Bladder microvascular endothelial cell (primary cell): ENCODE measurements at places on chromosomes 6 and 20. TPM values are rescaled to one million over a fixed set of nuclear protein-coding genes. Genes with fewer than 3 reads are reported as not detected.

The RFX6 gene
- total RNA-seq: not detected in 2 replicates

The CD109 gene
- 15.7 and 28.7 TPM in 2 replicates for total RNA-seq

The DEFB113 gene
- not detected in 2 replicates for total RNA-seq

The EYA4 gene
- total RNA-seq: 0.25 TPM in 1 of 2 replicates, not detected in the other

The F13A1 gene
- not detected in 2 replicates for total RNA-seq

The SCUBE3 gene
- 0.65 and 3.0 TPM in 2 replicates for total RNA-seq

The RIPOR2 gene
- 1.1 TPM in 1 of 2 replicates, not detected in the other for total RNA-seq

The MYLK2 gene
- 0.49 and 16.7 TPM in 2 replicates for total RNA-seq

The SAPCD1 gene
- total RNA-seq: 1.3 and 2.9 TPM in 2 replicates

The TRIM10 gene
- not detected in 2 replicates for total RNA-seq

The PPDPF gene
- total RNA-seq: 10.7 and 13.3 TPM in 2 replicates

The OR2H2 gene
- total RNA-seq: not detected in 2 replicates

The PAK5 gene
- not detected in 2 replicates for total RNA-seq
